ENCODE measurements at places on chromosomes 4 and X.

- DNase-seq, result no peak
Observed at GRCh38 chr4:154123897-154124296, 335.0 kb upstream of the SFRP2 start.

DNA sequence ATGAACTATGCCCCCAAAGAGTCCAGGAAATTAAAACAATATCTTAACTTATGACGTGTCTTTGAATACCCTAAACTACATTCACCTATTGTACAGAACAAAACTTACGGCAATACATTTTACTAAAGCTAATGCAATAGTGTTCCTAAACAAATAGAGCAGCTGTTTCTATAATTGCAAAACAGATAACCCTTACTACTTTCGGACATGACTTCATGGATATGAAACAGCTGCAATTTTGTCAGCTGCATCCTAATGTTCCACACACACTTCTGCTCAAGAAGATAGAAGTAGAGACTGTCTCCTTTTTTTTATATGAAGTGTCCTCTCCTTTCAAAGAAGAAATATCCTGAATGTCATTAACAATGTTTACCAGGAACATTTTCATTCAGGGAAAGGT lies 174.9 kb downstream of the ACTRT1 start:
- DNase-seq, result no peak

DNA sequence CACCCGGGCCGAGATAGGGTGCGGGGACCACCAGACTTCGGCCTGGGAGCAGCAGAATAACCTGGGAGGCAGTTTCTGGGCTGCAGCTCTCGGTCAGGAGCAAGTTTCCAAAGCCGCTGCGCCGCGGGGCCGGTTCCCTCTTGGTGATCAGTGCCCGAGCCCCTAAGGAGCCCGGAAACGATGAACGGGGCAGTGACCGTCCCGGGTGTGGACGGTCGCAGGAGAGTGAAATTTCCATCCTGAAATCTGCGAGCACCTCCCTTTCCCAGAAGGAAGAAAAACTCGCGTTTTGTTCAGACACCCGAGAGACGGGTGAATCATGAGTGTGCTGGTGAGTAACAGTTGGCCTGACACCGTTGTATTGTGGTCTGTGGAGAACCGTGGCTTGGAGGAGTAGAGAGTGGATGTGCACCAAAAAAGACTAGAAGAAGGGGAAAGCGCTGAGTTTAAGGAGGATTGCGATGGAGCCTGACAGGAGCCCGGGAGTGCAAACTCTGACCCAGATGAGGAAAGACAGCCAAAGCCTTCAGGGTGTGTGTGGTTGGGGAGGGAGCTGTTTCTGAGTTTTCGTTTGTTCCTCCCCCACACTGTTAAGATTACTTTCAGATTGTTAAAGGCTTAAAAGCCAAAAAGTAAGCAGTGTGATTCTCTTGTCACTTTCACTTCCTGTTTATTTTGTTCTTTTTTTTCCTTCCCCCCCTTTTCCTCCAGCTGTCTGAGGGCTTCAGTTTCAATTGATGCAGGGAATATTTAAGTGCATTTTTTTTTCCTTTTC lies 828 bp downstream of the MCUB start:
- peak; percentile 32 for DNase-seq

DNA sequence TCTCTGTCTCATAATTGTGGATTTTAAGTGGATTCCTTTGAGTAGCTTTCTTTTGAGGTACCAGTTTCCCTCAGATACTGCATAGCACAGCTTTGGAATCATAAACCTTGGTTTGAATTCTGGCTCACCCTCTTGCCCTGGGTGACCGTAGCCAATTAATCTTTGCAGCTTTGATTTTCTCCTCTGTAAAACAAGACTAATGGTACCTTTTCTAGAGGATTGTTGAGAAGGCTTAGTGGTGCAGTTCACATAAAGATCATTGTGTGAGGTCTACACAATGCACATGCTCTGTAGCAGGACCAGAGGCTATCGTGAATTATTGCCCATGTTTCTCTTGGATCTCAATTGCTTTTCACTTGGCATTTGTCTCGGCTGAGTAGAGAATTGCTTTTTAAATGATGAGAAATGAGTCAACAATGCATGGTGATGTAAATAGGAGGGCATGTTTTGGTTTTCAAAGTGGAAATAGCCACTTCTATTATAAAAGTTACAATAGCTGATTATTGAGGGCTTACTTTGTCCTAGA lies 47.9 kb downstream of the TMEM131L start:
- DNase-seq, result no peak

GRCh38 chr4:86586160-86586572 lies 7.9 kb upstream of the PTPN13 start:
- no peak for DNase-seq

GRCh38 chr4:113697429-113697828 lies 64.1 kb downstream of the CAMK2D start:
- no peak for DNase-seq

DNA sequence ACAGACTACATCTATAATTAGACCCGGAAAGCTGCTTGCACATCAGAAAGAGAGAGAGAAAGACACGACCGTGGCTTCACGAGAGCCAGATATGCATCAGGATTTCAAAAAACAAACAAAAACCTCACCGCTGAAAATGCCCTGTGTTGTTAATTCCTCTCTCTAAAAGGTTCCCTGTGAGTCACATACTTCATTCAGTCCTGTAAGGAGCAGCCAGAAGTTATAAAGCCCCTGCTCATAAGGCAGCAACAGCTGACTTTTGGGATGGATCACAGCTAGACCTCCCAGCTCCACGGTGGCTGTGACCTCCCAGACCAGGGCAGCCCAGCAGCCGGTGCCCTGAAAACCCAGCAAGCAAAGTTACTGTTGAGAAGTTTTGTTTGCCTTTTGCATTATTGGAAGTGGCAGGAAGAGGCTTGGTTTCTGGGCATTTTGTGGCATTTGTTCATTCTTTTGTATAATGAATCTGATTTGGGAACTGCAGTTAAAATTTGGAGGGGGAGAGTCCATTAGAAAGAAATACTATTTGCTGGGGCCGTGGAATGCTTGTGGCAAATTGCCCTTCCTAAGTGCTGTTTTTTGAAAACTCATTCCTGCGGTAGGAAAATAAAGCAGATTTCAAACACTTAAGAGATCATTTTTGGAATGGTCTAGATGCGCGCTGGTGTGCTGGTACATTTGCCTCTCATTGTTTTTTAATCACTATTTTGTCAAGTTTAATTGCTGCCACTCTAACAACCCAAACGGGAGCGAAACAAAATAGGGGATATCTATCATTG lies 520.4 kb downstream of the BCOR start:
- DNase-seq, result no peak

GRCh38 chrX:17009856-17010625 lies 63.6 kb downstream of the REPS2 start:
- no peak for DNase-seq

DNA sequence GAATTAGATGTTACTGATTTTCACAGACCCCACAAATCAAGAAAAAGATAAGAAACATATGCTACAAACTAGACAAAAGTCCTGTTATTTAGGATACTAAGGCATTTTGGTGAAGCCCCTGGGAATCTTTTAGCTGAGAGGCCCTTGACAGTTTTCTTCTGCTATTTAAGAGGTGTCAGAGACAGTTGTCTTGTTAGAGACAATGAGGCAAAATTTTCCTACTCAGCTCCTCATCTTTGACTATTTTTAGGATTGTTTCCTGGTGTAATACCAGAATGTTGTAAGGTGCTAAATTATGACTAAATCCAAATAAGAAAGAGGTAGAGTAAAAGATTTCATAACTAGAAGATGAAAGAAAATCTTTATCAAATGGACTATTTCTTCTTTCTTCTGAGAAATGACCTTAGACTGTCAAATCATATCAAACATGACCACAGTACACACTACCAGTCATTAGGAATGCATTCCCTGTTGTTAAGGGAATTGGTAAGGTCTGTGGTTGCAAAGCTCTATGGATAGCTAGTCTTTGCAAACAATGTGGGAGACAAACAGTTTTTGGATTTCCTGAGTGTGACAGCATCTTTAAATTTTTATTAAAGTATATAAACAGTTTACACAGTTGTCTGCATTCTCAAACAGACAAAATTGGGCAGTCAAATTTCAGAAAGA lies 926.1 kb downstream of the ADGRL3 start:
- DNase-seq, result no peak

- no peak for DNase-seq
Observed at GRCh38 chr4:6354119-6354518, 84.5 kb downstream of the WFS1 start.

DNA sequence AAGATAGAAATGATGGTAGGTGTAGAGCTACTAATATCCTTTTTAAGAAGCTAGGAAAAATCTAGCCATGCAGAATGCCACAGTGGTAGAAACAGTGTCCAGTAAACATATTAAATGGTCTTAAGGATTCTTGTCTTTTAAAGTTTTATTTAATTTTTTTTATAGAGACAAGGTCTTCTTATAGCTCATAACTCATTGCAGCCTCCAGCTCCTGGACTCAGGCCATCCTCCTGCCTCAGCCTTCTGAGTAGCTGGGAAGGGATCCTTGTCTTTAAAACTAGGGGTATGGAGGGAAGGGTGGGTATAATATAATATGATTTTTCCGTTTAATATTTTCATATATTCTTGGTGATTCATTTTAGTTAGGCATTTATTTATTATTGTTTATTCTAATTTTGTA lies 3.8 kb downstream of the TMEM165 start:
- no peak for DNase-seq

GRCh38 chr4:158681629-158682028 lies 9.5 kb downstream of the ETFDH start:
- no peak for DNase-seq

GRCh38 chr4:109334129-109335105 lies 32.0 kb upstream of the COL25A1 start:
- DNase-seq, result no peak

- no peak for DNase-seq
Observed at GRCh38 chr4:164204434-164204833, 549.5 kb upstream of the SMIM31 start.

GRCh38 chr4:177131736-177132135 lies 177.9 kb upstream of the NEIL3 start:
- DNase-seq, result no peak

DNA sequence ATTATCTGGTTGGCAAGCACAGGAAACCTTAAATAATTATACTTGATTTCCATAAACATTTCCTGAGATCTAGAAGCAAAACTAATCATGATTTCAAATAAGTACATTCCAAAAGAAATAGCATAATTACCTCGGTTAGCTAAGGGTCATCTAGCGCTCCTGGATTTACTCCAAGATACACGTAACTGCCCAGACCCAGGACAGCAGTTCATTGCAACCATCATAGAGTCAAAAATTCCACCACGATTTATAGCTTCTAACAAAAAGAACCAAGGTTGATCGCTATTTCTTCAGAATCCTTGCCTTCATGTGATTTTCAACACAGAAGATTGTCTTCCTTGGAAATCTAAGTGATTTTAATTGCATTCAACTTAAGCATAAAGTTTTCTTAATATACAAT lies 1235.5 kb upstream of the TENM3 start:
- no peak for DNase-seq

- DNase-seq, result no peak
Observed at GRCh38 chr4:3464349-3464905, 1.3 kb downstream of the DOK7 start.
